ENCODE measurements at places on chromosomes 7 and 10. TPM values are rescaled to one million over a fixed set of nuclear protein-coding genes. Genes with fewer than 3 reads are reported as not detected.

GRCh38 chr7:112868609-112869008 lies 78.4 kb upstream of the TMEM168 start:
- DNase-seq: no peak

DNA sequence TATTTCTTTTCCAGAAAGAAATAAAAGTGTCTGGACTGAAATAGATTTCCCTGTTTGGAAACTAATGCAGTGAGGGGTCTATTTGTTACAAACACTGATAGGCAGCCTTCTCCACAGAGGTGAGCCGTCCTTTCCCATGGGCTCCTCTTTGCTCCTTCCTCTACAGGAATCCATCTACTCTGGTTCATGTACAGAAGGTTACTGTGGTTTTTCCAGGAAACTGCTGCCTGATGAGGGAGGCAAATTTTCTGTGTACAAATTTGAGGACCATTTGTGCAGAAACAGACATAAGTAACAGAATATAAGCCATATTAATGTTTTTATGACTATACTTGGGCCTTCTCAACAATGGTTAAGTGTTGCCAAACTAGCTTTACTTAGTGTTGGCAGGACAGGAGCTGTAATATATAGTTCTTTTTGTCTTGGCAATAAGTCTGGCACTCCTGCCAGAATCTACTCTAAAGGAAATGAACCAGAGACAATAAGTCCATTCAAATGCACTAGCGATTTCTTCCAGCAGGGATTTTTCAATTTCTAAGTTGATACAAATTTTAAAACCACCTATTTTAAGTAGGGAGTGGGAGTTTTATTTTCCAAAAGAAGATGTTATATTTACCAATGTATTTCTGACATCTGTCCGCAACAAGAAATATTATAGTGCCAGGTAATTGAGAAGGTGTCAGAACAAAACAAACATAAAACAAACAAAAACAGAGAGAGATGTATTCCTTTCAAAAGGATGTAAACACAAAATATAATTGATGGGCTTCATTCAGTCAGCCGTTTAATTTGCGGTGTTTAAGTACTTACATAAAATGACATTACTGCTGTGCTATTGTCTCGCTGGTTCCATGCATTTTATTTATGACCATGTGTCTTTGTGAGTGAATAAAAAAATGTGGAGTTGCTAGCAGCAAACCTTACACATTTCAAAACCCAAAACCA lies 91.0 kb upstream of the NFE2L3 start:
- DNase-seq: no peak

DNA sequence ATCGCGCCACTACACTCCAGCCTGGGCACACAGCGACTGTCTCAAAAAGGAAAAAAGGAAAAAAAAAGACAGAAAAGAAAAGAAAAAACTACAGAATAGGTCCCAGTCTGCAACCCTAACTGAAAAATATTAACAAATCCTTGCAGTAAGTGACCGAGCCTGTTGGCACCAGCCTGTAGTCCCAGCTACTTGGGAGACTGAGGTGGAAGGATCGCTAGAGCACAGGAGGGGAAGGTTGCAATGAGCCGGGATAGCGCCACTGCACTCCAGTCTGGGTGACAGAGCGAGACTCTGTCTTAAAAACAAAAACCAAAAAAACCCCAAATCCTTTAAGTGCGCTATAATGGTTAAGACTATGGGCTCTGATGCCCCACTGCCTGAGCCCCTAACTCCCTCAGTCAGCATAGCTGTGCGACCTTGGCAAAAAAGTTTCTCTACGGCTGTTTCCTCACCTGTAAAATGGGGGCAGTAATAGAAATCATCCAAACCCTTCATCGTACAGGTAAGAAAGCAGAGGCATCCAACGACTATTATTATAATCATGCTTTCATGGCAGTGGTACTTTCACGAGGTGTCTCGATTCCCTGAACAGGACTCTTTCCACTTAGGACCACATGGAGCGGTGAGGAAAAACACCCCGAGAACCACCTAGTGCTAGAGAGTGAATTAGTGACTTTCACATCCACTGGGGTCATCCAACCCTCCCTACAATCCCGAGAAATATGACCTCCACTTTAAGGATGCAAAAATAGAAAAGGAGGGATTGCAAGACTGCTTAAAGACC lies 755 bp downstream of the TOMM7 start:
- peak; percentile 49 for DNase-seq

GRCh38 chr7:127221731-127222130 lies 31.0 kb downstream of the GRM8 start:
- no peak for DNase-seq

The BTBD16 gene
- not detected for total RNA-seq

The PLEKHS1 gene
- not detected for total RNA-seq

DNA sequence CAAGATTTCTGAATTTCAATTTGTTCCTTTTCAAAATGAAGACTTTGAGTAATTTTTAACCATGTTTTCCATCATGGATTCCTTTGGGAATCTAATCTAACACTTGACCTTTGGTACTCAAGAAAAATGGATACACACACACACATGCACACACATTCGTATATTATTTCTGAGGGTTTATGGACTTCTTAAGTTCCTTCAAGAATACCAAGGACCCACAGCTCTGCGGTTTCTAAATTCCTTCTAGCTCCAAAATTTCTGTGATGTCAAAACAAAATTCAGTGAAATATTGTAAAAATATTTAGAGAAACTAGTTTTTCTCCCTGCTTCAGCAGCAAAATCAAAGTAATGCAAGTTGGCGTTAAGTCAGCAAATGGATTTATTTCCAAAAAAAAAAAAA lies 98.3 kb upstream of the FAM13C start:
- DNase-seq: no peak

DNA sequence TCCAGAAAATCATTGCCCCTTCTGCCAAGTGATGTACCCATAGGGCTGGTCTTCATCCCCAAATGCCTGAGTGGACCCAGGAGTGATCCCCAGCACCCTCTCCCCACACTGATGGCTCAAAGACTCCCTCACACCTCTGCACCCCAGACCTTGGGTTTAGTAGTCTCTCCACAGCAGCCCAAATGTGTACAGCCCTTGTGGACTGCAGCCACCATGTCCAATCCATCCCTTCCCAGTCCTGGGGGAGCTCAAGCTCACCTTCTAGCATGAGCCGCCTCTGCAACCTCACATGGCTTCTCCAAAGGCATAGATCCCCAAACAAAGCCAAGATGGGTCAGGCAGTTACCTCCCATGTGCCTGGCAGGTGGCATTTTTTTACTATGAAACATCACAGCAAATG lies 50.1 kb downstream of the PRLHR start:
- DNase-seq: no peak
